ENCODE measurements at places on chromosomes 5 and 9. TPM values are rescaled to one million over a fixed set of nuclear protein-coding genes. Genes with fewer than 3 reads are reported as not detected.

The SPEF2 gene
- total RNA-seq = 5.3 TPM

The TMEM215 gene
- total RNA-seq = not detected

The MEF2C gene
- total RNA-seq = 0.05 TPM

The MROH2B gene
- total RNA-seq = not detected

DNA sequence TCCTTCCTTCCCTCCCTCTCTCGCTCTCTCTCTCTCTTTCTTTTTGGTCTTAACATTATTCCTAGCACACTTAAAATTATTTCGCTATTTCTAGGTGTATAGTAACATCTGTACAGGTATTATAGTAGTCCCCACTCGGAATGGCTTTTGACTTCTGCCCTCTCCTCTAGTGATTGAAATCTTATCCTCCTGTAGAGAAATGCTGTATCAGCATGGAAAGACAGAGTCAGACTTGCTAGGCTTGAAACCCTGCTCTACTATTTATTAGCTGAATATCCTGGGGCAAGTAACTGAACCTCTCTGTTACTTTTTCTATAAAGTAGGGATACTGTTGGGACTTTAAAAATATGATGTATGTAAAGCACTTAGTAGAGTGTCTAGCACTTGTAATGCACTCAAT lies 681.9 kb upstream of the C9orf72 start:
- DNase-seq = no peak
- H3K36me3 ChIP-seq = peaks cover 7% of the 10 kb centered on the region
- H3K4me3 ChIP-seq = no peak overlapping the region
- H3K27ac ChIP-seq = no peak overlapping the region

GRCh38 chr9:129235931-129236331 lies 57.9 kb upstream of the IER5L start:
- peaks cover 11% of the 10 kb centered on the region for H3K27me3 ChIP-seq
- H3K4me1 ChIP-seq = peaks cover 7% of the 10 kb centered on the region
- no peak overlapping the region for H3K27ac ChIP-seq
- no peak for DNase-seq
- no peaks in the 10 kb centered on the region for H3K36me3 ChIP-seq

GRCh38 chr9:135198144-135198543 lies 110.7 kb downstream of the OLFM1 start:
- no peak overlapping the region for H3K27ac ChIP-seq
- no peak overlapping the region for H3K4me3 ChIP-seq
- H3K4me1 ChIP-seq = no peaks in the 10 kb centered on the region

- H3K4me3 ChIP-seq = peak overlapping the region; percentile 38
- H3K27me3 ChIP-seq = no peaks in the 10 kb centered on the region
- H3K36me3 ChIP-seq = no peaks in the 10 kb centered on the region
- H3K4me1 ChIP-seq = peaks cover 9% of the 10 kb centered on the region
- DNase-seq = peak; percentile 22
These were observed 471.9 kb downstream of the MTRR start for GRCh38 chr5:8340739-8341344.

GRCh38 chr5:6759401-6759800 lies 46.2 kb downstream of the TENT4A start:
- H3K36me3 ChIP-seq = peaks cover 36% of the 10 kb centered on the region
- no peak overlapping the region for H3K4me3 ChIP-seq
- DNase-seq = peak; percentile 31
- H3K27me3 ChIP-seq = no peaks in the 10 kb centered on the region
- no peaks in the 10 kb centered on the region for H3K4me1 ChIP-seq

- no peak for DNase-seq
- no peaks in the 10 kb centered on the region for H3K27me3 ChIP-seq
- no peak overlapping the region for H3K4me3 ChIP-seq
- H3K27ac ChIP-seq = no peak overlapping the region
- H3K4me1 ChIP-seq = no peaks in the 10 kb centered on the region
These were observed 299.1 kb downstream of the EPB41L4A start for GRCh38 chr5:112119969-112120368.

DNA sequence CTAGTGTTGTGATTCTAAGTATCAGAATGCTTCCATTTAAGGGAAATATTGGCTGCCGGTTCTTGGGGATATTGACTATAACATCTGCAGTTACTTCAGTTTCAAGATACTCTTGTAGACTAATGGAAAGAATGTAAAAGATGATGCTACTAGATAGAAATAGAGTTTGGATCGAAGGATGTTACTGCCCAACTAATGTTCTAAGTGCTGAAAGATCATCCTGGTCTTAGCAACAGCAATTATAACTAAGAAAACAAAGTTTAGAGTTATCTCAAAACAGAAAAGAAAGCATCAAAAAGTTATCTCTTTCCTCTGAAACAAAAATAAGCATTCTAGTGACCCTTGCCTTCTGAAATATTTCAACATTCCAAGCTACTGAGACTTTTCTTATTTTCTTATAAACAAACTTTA lies 49.9 kb downstream of the ITGA1 start:
- no peak overlapping the region for H3K4me3 ChIP-seq
- no peaks in the 10 kb centered on the region for H3K27me3 ChIP-seq
- no peak for DNase-seq
- peaks cover 16% of the 10 kb centered on the region for H3K4me1 ChIP-seq
- H3K27ac ChIP-seq = no peak overlapping the region

DNA sequence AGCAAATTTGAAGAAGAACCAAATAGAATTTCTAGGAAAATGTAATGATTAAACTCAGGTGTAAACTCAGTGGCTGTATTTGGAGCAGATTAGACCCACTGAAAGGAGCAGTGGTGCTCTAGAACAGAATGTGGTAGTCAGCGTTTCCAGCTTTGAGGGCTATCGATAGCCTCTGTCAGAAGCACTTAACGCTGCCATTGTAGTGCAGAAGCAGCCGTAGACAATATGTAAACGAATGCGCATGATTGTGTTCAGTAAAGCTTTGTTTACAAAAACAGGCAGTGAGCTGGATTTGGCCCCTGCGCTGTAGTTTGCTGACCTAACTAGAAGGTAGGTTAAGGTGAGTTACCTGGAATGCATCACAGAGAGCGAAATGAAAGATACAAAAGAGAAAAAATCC lies 72.0 kb downstream of the FAM78A start:
- no peaks in the 10 kb centered on the region for H3K27me3 ChIP-seq
- H3K4me1 ChIP-seq = no peaks in the 10 kb centered on the region
- peaks cover 87% of the 10 kb centered on the region for H3K36me3 ChIP-seq
- H3K27ac ChIP-seq = no peak overlapping the region
- no peak overlapping the region for H3K4me3 ChIP-seq
- DNase-seq = no peak

DNA sequence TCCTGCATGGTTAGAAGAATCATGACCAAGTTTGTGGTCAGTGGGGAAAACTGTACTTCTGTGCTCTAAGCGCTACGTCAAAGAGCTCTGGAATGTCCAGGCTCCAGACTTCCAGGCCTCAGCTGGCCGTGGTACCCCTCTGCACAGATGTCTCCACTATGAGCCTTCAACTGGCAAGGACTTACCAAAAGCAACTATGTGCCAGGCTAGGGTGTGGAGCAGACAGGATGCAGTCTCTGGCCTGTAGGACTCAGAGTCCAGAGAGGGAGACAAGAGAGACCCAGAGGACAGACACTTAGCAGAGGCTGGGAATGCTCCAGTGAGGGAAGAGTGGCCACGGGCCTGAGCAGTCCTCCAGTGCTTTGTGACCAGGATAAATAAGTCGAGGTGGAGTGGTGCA lies 31.0 kb upstream of the TCF7 start:
- peaks cover 1% of the 10 kb centered on the region for H3K4me1 ChIP-seq
- no peak for DNase-seq
- no peak overlapping the region for H3K4me3 ChIP-seq

- peaks cover 6% of the 10 kb centered on the region for H3K36me3 ChIP-seq
- DNase-seq = no peak
- H3K27ac ChIP-seq = no peak overlapping the region
- no peak overlapping the region for H3K4me3 ChIP-seq
These were observed 134.2 kb downstream of the ADAMTS2 start for GRCh38 chr5:179211068-179211467.

DNA sequence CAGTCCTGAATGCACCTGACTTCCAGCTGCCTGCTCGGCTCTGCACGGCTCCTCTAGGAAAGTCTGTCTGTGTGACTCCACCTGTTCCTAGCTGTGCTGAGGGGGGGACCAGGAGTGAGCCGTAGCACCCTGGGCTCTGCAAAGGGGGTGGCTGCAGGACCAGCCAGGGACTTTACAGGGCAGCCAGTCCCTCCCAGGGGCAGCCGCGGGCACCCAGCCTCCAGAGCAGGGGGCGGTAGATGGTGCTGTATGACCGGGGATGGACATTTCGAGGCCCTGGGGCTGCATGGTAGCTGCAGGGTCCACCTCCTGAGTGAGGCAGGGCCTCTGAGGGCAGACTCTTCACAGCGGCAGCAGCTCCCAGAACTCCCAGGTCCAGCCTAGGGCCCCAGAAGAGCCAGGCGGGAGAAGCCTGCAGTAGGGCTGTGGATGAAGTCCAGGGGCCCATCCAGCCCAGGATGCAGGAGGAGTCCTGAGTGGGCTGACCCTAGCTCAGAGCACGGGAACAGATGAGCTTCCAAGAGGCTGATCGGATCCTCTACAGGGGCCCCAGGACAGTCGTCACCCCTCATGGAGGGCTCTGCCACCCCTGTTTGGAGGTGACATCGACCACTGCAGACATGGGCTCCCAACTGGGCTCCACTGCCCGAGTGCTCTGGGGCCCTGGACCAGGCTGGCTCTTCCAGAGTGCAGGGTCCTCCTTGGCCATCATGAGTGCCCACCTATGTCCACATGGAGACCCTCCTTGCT lies 105.4 kb downstream of the ZNF354C start:
- no peaks in the 10 kb centered on the region for H3K4me1 ChIP-seq
- H3K36me3 ChIP-seq = peaks cover 10% of the 10 kb centered on the region
- DNase-seq = no peak
- no peaks in the 10 kb centered on the region for H3K27me3 ChIP-seq
- H3K27ac ChIP-seq = no peak overlapping the region

DNA sequence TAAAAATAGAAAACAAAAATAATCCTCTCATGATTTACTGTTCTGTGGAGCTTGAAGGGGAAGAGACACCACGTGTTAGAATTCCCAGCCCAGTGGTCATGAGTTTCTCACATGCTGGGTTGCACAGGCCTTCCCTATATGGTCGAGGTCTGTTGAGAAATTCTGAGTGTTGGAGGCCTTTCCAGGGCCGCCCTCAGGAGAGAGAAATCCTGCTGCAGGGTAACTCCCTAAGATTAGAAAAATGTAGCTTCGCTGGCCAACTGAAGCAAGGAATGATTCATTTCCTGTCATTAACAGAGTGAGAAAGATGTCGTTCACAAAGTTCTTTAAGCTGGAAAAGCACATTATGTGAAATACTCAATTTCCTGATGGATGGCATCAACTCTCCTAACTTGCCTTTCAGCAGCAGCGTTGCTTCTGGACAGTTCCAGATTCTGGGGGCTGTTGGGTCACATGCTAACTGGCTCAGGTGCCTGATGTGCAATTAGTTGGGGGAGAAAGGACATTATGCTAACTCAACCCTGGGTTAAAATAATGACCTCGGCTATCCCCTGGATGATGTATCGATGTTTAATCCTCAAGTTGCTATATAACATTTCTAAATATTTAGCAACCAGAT lies 104.8 kb upstream of the CD180 start:
- no peak overlapping the region for H3K4me3 ChIP-seq
- H3K27me3 ChIP-seq = no peaks in the 10 kb centered on the region
- peak overlapping the region; percentile 97 for H3K27ac ChIP-seq
- peaks cover 56% of the 10 kb centered on the region for H3K4me1 ChIP-seq
- H3K36me3 ChIP-seq = peaks cover 6% of the 10 kb centered on the region
- peak; percentile 99 for DNase-seq

- H3K36me3 ChIP-seq = no peaks in the 10 kb centered on the region
- peaks cover 30% of the 10 kb centered on the region for H3K27me3 ChIP-seq
- DNase-seq = no peak
- peaks cover 14% of the 10 kb centered on the region for H3K4me1 ChIP-seq
- H3K27ac ChIP-seq = no peak overlapping the region
These were observed 1.0 kb upstream of the PAX5 start for GRCh38 chr9:37034938-37035647.

- H3K36me3 ChIP-seq = no peaks in the 10 kb centered on the region
- peaks cover 13% of the 10 kb centered on the region for H3K27me3 ChIP-seq
- peaks cover 9% of the 10 kb centered on the region for H3K4me1 ChIP-seq
- no peak for DNase-seq
These were observed 496 bp downstream of the TLX3 start for GRCh38 chr5:171309276-171310211.

DNA sequence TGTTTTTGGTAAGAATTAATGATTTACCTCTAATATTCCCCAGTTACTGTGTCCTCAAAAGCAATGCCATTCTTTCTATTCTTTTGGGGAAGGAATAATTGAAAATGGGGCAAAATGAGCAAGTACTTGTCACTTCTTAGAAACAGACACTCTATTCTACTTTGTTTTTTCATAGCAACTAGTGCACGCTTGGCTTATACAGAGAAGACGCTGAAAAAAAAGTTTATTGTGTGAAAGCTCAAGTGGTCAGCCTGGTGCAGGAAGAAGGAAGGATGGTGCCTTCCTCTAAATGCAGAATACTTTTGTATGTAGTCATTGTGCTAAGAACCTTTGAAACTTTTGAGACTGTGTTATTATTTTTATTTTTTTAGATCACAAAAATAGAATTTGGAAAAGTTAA lies 29.6 kb downstream of the ANKDD1B start:
- no peak overlapping the region for H3K4me3 ChIP-seq
- H3K27ac ChIP-seq = no peak overlapping the region
- H3K27me3 ChIP-seq = no peaks in the 10 kb centered on the region
- H3K36me3 ChIP-seq = no peaks in the 10 kb centered on the region

DNA sequence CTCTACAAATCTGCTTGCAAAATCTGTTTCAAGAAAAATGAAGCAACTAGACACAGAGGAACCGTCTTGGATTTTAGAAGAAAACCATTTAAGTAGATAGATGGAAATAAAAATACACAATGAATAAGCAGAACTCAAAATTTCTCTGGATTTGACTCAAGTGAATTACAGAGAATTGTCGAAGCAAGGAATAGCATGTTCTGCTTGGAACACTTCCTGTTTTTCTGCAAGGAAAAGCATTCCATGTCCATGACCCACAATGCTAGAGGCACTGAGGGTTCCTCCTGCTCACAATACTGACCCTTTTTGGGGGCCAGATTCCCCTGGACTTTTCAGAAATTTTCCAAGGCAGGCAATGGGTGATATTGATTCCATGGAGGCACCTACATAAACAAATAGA lies 29.8 kb downstream of the PRUNE2 start:
- H3K27me3 ChIP-seq = no peaks in the 10 kb centered on the region
- no peaks in the 10 kb centered on the region for H3K36me3 ChIP-seq
- no peak overlapping the region for H3K27ac ChIP-seq
- no peak overlapping the region for H3K4me3 ChIP-seq
- DNase-seq = no peak
